ENCODE measurements at places on chromosomes 3 and 15. TPM values are rescaled to one million over a fixed set of nuclear protein-coding genes. Genes with fewer than 3 reads are reported as not detected.

The SLC2A2 gene
- 0.20 TPM for total RNA-seq

The PARP15 gene
- total RNA-seq, result 0.27 TPM

The ROPN1B gene
- total RNA-seq, result not detected

The TP63 gene
- total RNA-seq, result 0.11 TPM

The GOLGA6A gene
- 0.86 TPM for total RNA-seq

The MME gene
- 37.4 TPM for total RNA-seq

The TTLL3 gene
- total RNA-seq, result 18.6 TPM

The DUSP7 gene
- total RNA-seq, result 17.2 TPM

The RLBP1 gene
- not detected for total RNA-seq

The PLA1A gene
- 5.3 TPM for total RNA-seq

The MAN2A2 gene
- 52.6 TPM for total RNA-seq

The TYRO3 gene
- total RNA-seq, result 311 TPM
